ENCODE measurements at places on chromosomes 4 and X.

GRCh38 chrX:130896026-130896425, 7.0 kb downstream of the ENOX2 start:
- DNase-seq, result no peak

DNA sequence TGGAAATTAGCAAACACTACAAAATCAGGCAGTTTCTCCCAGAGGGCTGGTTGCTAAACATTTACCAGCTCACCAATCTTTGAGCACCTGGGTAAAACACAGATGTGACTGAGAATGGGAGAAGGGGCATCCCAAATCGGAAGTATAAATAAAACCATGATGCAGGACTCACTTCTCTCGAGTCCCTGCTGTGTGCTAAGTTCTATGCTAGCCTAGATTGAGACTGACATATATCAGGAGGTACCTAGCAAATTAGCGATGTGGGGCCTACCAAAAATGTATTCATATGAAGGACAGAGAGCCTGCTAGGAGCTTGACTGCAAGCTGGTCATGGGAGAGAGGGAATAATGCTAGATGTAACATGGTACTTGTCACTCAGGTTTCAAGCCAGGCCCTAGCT, 171.9 kb upstream of the PGRMC2 start:
- DNase-seq, result no peak

- no peak for DNase-seq
These were observed 34.7 kb upstream of the NAF1 start for GRCh38 chr4:163201358-163201757.

DNA sequence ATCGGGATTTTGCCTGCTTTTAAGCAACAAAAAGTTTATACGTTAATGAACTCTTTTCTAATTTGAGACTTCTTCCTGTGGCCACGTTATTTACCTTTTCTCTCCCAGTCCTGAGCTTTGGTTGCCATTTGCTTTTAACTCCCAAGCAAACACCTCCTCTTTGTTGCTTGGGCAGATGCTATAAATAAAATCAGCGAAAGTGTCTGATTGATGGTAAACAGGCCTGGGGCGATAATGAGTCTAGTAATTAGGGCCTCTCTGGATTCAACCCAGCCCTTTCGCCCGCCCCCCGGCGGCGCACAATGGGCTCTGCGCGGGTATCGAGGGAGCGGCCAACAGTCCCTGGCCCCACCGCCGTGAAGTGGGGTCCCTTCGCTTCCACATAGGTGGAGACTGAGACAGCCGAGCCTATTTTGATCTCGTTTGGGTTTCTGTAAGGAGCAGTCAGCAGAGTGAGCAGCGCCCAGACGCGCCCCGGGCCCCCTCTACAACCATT, 790 bp downstream of the CLGN start:
- no peak for DNase-seq

DNA sequence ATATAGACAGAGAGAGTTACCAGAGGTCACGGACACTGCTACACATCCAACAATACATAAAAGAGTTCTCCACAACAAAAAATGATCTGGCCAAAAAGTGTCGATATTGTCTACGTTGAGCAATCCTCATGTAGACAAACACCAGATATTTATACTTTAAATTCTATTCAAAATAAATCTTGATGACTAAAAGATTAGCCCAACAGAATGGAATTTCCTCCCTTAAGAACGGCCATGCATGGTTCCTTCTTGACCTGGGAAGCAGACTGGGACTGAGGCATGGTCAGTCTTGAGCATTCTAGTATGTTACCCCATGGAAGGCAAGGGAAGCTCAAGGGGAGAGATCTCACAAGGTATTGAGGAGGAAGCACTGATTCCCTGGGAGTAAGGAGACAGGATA, 43.5 kb downstream of the LHFPL1 start:
- no peak for DNase-seq

DNA sequence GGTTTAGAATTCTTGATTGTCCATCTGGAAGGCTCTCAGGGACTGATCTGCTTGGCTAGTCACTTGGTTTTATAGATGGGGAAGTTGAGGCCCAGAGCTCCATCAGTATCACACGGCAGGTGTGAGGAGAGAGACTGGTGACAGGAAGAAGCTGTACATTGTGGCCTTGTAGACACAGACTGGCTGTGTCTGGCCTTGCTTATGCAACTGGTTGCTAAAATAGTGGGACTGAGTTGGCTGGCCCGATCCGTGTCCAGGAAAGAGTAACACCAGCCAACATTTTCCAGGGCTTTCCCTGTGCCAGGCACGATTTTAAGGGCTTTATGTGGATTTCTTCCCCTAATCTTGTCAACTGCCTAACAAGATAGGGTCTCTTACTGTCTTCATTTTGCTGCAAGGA, 2.8 kb downstream of the TBC1D14 start:
- DNase-seq, result no peak

- DNase-seq, result no peak
These were observed 15.8 kb downstream of the MED28 start for GRCh38 chr4:17630228-17630627.

- no peak for DNase-seq
These were observed 53.1 kb downstream of the GSX2 start for GRCh38 chr4:54152846-54153600.

GRCh38 chr4:83932750-83933391, 397.0 kb downstream of the GPAT3 start:
- DNase-seq, result no peak

GRCh38 chr4:153748378-153748777, 11.4 kb downstream of the RNF175 start:
- peak; percentile 87 for DNase-seq

DNA sequence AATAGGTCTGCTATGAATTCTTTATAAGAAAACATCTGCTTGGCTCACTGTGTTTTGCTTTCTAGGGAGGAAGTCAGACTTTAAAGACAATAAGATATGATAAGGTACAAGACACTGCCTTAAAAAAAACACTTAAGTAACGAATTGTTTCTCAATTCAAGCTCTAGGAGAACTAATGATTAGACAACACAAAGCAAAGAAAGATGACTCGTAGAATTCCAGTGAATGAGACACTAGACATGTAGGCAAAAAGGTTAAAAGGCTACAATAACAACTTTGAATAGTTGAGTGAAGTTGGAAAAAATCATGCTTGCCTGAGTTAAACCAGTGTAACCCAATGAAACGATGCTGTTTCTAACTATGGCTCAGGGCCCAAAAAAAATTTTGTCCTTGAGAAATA, 344.4 kb upstream of the ACTRT1 start:
- DNase-seq, result no peak

GRCh38 chr4:112818594-112818965, 181.6 kb downstream of the LARP7 start:
- no peak for DNase-seq

DNA sequence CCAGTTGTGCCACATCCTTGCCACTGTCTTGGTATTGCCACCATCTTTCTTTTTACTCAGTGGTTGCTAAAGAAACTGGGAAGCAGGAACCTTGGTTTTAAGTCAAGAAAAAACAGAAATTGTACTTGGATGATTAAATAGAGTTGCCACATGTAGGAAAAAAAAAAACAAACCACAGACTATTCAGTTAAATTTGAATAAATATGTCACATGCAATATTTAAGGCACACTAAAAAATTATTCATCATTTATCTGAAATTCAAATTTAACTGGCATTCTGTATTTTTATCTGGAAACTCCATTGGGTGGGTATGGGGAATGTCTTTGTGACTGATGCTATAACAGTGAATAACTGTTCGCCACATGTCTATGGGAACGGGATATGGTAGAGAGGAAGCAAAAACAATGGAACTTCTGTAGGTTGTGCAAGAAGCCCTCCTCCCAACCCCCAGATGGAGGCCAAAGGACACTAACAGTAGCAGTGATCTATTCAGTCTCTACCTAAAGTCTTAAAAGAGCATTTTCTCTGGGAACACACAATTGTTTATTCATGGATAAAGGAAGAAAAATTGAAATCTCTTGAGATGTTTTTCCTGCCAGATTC, 57.0 kb upstream of the PLAC8 start:
- DNase-seq, result no peak

DNA sequence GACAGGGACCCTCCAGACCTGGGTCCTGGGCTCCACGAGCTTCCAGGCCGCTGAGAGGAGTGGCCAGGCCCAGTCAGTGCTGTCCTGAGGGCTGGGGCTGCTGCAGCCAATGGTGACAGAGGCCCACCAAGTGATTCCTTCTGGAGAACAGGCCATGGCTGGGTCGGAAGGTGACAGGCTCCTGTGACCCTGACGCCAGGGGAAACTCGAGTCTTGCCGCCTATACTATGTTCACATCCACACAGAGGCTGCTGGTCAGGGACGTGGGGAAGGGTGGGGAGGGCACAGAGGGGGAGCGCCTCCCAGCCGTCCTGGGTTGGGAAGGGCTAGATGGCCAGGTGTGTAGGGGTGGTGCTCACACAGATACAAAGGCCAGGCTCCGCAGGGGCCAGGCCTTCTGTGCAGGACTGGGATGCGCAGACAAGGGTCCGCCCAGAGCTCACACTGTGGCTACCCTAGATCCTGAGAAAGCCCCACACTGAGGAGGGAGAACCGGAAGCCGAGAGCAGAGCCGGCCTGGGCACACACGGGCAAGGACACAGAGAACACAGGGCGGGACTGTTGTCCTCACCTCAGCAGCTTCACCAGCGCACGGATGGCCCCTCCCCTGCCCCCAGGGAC, 81.4 kb downstream of the HTRA3 start:
- no peak for DNase-seq

- no peak for DNase-seq
These were observed 21.3 kb upstream of the SULT1E1 start for GRCh38 chr4:69881173-69881773.

DNA sequence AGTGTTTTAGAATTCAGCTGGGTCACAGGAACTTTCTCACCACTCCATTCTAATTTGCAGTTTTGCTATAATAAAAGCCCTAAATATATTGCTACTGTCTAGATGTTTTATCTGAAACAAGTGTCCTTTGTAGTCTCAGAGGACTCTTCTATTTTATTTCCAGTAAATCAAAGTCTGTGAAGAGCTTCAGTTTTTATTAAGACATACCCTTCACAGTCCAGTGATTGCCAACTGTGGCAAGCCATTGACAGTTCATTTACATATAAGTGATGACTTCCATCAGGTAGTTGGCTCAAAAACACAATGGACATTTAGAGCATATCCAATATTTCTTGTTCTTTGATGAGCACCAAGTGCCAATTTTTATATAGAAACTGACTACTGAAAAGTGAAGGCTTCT, 466.1 kb downstream of the IQCM start:
- DNase-seq, result no peak

- no peak for DNase-seq
These were observed 169.9 kb downstream of the ZNF330 start for GRCh38 chr4:141390571-141390970.

- DNase-seq, result no peak
These were observed 284.0 kb downstream of the BCOR start for GRCh38 chrX:39813631-39814277.

DNA sequence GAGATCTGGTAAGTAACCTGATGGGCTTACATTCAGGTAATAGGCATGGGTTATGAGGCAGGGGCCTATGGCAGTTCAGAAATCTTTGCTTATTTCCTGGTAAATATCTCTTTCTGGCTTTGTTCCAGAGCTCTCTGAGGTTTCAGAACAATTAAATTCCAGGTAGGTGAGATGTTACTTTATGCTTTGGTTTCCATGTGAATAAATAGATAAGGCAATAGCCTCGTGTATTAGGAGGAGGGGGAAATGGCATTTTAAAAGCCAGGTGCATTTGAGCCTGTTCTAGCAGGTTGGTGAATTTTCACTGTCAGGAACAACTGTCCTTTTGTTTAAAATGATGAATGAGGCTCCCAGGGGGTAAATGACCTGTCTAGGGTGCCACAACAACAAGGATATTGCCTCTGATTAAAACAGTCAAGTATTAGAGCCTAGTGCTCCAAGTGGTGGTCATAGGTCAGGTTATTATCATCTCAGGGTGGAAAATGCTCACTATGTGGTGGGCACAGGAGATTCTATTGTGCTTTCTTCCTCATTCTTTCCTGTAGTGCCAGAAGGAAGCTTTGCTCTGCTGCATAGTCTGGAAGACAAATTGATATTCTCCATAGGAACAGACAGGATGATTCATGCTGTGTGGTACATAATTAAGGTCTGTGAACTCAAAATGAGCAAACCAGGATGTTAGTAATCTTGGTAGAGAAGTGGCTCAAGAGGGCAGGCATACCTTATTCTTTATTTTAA, 296.2 kb downstream of the INPP4B start:
- DNase-seq, result peak; percentile 42

DNA sequence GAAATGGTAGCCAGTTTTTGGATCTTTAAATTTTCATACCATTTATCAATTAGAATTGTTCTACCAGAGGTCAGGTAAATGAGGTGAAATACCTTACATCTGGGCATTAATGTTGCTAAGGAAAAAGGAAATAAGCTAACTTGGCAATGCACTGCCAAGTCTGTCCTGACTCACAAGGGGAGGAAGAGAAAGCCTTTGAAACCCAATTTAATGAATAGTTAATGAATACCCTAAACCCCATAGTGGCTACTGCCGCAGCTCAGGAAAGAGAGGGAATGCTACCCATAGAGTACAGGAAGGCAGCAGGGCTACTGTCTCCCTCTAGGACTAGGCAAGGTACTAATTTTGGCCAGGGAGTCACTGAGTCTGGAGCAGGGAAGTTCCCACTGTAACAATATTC, 16.8 kb upstream of the DHX15 start:
- DNase-seq, result no peak

DNA sequence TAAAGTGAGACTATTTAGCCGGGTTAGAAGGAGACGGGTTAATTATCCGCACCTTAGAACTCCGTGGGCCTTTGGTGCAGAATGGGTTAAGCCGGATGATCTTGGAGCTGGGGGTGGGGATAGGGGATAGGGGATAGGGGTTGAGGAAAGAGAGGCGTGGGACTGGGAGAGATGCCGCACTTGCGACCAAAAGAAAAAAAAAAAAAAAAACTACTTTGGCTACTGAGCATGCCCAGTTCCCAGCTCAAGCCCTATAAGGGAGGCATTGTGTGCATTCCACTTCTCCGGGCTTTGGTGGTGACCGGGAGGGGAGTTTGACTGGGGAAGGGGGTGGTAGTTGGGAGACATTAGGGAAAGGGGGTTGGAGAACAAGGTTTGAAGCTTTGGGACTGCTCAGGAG, at the start of gene SLITRK4:
Gene SLITRK4 (minus strand): TSS at position 187 of the 400 bp plus-strand sequence. CDS start 4,993 bp downstream, outside the sequence.
- no peak for DNase-seq

- DNase-seq, result no peak
These were observed 76.9 kb upstream of the SCOC start for GRCh38 chr4:140296335-140297220.

Measured in RWPE2 (cell line).